HepG2 (cell line): ENCODE measurements at places on chromosomes 6 and 20. TPM values are rescaled to one million over a fixed set of nuclear protein-coding genes. Genes with fewer than 3 reads are reported as not detected.

Gene VTA1
- 89.1 and 143 TPM in 2 replicates for total RNA-seq

Gene PLN
- not detected in 2 replicates for total RNA-seq

Gene SOBP
- 5.0 and 6.9 TPM in 2 replicates for total RNA-seq

Gene HLA-DOA
- 0.07 and 0.09 TPM in 2 replicates for total RNA-seq
